Lower leg skin (tissue), 4 donors: ENCODE measurements at places on chromosomes 6 and 20.

GRCh38 chr6:13924949-13925881 is at the start of gene RNF182:
Gene RNF182 (plus strand): TSS chr6:13924952. CDS start chr6:13977120, 52,168 bp downstream.
- no peak for DNase-seq

DNA sequence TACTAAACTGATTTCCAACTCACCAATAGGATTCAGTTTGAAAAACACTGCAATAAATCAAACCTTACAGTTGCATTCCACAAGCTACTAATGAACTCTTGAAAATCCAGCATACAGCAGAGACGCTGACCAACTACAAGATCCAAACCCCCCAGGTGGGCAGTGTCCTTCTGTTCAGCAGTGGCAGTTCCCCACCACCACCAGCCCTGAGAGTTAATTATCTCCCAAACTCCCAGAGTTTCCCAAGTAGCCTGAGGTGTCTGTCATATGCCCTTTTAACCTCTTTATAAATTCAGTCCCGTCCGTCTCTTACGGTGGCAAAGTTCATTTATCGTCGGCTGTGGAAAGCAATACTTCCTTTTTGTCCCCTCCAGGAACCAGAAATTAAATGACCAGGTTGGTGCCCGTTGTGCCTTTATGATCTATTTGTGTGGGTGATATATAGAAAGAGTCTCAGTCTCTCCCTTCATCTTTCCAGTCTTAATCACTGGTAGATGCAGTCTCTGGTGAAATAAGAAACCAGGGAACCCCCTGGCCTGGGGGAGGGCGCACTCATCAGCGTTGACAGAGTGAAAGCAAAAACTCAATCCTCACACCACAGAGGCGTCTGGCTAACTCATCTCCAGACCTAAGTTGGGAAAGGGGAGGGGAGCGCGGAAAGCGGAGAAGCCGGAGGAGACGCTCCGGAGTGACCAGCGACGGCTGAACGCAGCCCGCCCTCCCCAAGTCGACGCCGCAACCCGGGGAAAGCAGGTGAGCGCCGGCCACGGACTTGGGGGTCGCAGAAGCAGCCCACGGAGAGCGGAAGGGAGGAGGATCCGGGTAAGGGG is 717 bp downstream of the MRPL14 start:
- peak; percentile 33 for DNase-seq

DNA sequence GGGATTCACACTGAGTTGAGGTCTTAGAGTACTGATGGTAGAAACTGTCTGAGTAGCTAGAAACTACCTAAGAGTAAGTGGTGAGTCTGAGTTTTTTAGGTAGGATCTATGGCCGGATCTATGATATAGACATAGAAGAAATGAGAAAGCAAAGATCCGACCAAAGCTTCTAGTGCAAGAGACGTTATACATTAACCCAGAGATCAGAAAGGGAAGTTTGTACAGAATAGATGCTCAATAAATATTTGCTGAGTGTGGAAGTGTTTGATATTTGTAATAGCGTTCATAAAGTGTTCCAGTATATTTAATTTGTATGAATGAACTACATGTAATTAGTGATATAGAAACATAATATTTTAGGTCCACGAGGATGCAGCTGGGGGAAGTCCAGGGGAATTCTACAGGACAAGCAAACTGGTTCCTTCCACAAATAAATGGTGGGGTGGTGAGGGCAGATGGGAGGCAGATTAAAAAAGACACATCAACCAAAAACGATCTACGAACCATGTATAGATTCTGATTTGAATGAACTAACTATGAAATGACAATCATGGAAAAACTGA is 31.9 kb upstream of the JARID2 start:
- DNase-seq = no peak

DNA sequence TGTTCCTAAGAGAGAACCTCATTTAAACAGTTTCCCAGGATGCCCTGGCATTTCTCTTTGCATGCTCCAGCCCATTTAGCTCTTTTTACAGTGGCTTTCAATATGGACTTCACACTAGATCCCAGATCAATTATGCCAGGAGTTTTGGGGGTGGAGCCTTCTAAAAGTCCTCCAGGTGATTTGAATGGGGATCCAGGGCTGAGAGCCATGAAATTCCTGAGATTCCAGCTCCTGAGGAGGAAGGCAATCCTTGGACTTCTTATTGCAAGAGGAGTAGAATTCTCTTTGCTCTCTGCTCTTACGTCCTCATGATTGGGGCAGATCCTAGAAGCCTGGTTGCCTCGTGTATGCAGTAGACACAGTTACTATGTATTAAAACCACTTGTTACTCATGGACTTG is 184.2 kb downstream of the DHX35 start:
- DNase-seq = no peak

GRCh38 chr6:52016915-52017748 is 70.3 kb downstream of the PKHD1 start:
- no peak for DNase-seq

DNA sequence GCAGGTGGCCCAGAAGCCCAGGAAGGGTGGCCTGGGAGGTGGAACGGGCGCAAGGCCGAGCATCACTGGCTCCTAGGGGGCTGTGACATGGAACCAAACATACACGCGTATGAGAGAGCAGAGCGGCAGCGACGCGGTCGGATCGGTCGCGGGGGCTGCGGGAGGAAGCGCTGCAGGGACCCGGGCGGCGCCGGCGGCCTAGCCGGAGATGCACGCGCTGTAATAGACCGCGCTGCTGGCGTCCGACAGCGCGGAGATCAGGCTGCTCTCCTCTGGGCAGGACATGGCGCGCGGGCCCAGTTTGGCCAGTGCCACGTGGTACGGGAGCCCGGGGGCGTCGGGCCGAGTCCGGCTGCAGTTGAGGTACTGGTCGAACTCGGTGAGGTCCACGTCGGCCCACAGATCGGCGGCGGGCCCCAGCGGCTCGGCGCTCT is 1.5 kb downstream of the SOX18 start:
- DNase-seq = no peak

DNA sequence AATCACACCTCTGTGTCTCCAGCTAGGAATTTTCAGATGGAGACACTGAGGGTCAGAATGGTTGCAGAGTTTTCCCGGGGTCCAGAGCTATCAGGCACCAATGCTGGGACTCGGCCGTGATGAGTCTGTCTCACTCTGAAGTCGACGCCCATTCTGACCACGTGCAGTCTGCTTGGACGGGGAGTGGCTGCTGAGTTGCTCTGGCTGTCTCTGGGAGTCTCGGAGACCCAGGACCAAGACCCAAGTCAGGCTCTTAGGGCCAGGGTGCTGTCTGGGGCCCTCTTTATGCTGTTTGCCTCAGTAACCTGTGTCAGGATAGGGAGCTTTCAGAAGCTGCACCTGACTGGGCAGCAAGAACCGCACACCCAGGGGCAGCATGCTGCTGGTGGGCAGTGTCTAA is 4.6 kb downstream of the IP6K3 start:
- no peak for DNase-seq

DNA sequence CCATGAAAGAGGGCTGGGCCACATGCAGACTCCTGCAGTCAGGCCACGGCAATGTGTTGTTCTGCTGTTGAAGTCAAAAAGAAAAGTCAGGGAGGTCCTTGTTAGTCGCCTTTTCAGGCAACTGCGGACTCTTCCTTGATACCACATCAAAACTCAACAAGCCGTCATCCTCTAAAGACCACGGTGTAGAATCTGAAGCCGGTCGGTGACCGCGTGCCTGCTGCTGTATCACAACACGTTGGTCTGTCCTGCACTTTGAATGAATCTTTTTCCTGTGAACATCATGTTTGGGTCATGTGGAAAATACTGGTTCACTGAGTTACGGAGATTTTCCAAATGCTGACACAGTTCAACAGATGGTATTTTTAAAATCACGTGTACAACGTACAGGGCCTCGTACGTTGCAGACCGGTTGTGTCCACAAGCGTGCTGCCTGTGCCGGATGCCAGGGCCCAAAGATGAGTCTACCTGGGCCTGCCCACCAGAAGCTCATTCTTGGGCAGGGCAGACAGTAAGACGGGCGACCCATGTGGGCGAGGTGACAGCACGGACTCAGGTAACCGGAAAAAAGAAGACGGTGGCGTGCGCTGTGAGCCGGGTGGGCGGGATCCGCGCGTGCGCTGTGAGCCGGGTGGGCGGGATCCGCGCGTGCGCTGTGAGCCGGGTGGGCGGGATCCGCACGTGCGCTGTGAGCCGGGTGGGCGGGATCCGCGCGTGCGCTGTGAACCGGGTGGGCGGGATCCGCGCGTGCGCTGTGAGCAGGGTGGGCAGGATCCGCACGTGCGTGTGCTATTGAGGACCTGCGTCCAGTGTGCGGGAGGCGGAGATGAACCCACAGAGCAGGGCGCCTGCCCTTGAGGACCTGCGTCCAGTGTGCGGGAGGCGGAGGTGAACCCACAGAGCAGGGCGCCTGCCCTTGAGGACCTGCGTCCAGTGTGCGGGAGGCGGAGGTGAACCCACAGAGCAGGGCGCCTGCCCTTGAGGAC is 114.5 kb downstream of the FAM120B start:
- DNase-seq = no peak

GRCh38 chr6:125839471-125839870 is 48.7 kb downstream of the NCOA7 start:
- DNase-seq = no peak

DNA sequence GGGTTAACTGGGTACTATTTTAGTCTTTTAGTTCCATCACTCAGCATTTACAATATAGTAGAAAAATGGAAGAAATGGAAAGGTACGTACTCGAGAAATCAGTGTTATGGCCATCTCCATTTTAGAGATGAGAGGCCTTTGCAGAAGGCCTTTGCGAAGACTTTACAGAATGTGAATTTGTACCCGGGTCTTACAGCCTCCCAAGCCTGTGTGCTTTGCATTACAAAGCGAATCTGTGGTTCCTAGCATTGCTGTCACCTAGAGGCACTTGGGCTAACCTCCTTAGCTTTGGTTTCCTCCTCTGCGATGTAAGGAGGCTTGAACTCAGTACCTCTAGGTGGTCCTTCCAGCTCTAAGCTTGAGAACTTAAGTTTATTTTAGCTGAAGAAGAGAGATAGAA is 10.9 kb downstream of the VAPB start:
- no peak for DNase-seq

DNA sequence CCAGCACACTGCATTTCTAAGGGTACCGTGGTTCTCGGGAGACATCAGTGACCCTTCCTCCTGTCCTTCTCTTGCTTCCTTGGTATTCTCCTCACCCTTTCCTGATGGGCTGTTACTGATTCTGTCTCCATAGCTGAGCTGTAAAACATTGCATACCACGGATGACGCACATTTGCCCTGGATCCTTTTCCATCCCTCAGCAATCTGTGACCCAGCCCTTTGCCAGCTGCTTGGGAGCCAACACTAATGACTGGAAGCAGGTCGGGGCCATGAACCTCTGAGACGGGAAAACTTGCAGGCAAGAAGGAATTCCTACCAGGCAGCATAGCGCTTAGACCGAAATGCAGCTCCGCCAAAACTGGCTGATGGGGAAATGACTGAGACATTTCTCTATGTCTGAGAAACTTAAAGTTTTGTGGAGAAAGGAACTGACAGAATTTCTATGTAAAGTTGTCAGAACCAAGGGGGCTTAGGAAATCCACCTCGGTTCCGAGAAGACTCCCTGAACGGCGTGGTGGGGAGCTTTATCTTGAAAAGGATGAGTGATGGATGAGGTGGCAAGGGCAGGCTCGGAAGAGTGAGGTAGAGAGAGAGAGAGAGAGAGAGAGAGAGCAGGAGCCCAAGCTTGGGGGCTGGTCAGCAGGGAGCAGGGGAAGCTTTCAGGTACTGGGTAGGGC is 19.2 kb downstream of the TUBB2B start:
- DNase-seq = peak; percentile 89

DNA sequence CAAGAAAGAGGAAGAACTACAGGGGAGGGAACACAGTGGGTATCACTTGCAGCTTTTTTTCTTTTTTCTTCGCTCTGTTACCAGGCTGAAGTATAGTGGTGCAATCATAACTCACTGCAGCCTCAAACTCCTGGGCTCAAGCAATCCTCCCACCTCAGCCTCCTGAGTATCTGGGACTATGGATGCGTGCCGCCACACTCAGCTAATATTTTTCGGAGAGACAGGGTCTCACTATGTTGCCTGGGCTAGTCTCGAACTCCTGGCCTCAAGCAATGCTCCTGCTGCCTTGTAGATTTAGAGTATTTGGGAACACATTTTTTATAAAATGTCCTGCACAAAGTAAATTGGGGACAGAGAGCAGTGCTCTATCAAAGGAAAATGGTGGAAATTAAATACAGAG is 28.3 kb downstream of the PARD6B start:
- no peak for DNase-seq

GRCh38 chr20:40309731-40310130 is 379.3 kb downstream of the MAFB start:
- DNase-seq = no peak

DNA sequence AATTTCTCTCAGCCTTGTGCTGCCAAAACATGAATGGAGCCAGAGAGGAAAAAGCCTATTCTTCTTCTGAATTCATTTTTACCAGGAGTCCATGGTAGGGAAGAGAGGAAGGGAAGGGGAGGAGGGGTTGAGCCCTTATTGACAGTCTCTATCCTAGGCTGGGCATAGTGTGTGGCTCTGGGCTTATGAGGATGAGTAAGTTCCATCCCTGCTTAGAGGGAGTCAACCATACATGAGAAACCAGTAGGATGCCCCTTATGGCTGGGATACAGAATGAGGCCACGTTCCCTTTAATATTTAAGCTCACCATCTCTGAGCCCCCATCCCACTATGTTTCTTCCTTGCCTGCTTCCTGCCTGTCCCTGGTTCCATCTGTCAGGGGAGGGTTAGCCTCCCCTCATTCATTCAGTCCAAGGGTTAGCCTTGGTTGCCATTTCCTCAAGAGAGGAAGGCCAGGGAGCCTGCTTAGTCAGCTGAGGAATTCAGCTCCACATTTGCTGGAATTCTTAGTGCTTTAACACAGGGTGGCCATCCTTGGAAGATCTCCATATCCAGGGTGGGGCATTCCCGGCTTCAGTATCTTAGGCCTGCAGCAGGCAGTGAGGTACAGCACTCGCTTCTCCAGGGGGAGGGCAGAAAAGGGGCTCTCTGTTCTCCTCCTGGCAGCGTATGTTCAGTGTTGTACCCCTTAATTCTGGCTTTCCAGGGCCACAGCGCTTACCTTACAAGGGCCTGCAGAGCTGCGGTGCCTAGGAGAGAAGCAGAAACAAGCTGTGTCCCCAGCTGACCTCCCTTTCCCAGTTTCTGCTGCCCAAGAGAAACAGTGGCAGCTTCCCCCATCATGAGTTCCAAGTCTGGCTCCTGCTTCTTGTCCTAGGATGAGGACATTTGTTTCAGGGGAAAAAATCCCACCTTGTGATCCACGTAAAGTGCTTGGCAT is 12.5 kb downstream of the SIRT5 start:
- peak; percentile 40 for DNase-seq

GRCh38 chr6:87741001-87741650 is 39.1 kb upstream of the AKIRIN2 start:
- DNase-seq = no peak

- DNase-seq = no peak
Measured at GRCh38 chr6:163324326-163324687, 90.2 kb upstream of the QKI start.

GRCh38 chr6:30312676-30313321 is 13.9 kb upstream of the TRIM39 start:
- DNase-seq = no peak

GRCh38 chr6:148779142-148779562 is 32.3 kb downstream of the UST start:
- DNase-seq = no peak
